ENCODE measurements at places on chromosomes 3 and 15.

DNA sequence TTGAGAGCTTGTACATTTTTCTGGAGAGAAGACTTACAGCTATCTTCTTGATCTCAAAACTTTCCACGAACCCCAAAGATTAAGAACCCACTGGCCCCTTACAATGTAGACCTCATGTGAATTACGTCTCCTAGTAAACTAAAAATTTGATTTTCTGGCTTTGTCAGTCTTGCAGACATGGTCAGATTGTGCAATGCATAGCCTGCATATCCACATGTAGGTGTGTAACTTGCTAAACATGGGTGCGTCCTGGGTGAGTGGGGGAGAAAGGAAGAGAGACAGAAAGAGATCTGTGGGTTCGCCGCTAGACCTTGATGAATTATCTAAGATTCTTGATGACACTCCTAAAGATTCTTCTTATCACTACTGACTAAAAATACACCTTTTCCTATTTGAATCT lies 561.2 kb upstream of the MDFIC2 start:
- no peaks in the 10 kb centered on the region for H3K36me3 ChIP-seq
- peaks cover 3% of the 10 kb centered on the region for H3K27me3 ChIP-seq
- no peak overlapping the region for H3K4me3 ChIP-seq
- no peak overlapping the region for H3K27ac ChIP-seq

DNA sequence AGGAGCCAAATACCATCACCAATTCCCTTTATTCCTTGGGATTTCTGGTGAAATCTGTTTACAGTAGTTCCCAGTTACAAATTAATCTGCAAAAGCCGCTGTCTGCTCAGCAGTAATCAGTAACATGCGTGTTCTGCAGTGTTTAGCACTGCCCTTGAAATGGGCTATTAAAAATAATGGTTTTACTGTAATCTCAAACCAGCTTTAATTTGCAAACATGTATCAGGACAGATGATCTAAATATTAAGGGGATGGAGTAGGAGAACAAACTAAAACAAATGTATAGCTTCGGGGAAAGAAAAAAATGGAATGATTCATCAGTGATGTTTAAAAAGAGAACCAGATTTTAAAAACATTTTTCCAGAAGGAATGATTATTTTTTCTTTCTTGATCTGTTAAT lies 513.2 kb downstream of the MECOM start:
- peaks cover 18% of the 10 kb centered on the region for H3K4me1 ChIP-seq
- H3K27me3 ChIP-seq = peaks cover 67% of the 10 kb centered on the region
- H3K4me3 ChIP-seq = no peak overlapping the region
- H3K27ac ChIP-seq = no peak overlapping the region
- DNase-seq = no peak

- H3K36me3 ChIP-seq = peaks cover 38% of the 10 kb centered on the region
- no peak for DNase-seq
- no peak overlapping the region for H3K4me3 ChIP-seq
- H3K27me3 ChIP-seq = no peaks in the 10 kb centered on the region
- H3K4me1 ChIP-seq = peaks cover 13% of the 10 kb centered on the region
Measured at GRCh38 chr3:47007001-47007400, 27.5 kb downstream of the NBEAL2 start.

DNA sequence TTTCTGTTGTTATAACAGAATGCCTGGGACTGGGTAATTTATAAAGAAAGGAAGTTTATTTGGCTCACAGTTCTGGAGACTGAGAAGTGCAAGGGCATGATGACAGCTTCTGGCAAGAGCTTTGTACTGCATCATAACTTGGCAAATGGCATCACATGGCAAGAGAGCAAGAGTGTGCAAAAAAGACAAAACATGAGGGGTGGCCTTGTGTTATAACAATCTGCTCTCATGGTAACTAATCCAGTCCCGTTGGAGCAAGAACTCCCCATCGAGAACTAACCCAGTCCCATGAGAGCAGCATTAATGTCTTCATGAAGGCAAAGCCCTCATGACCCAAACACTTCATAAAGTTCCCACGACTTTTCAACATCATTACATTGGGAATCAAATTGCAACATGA lies 23.2 kb downstream of the SCN11A start:
- no peaks in the 10 kb centered on the region for H3K36me3 ChIP-seq
- H3K27me3 ChIP-seq = peaks cover 16% of the 10 kb centered on the region
- no peak for DNase-seq

DNA sequence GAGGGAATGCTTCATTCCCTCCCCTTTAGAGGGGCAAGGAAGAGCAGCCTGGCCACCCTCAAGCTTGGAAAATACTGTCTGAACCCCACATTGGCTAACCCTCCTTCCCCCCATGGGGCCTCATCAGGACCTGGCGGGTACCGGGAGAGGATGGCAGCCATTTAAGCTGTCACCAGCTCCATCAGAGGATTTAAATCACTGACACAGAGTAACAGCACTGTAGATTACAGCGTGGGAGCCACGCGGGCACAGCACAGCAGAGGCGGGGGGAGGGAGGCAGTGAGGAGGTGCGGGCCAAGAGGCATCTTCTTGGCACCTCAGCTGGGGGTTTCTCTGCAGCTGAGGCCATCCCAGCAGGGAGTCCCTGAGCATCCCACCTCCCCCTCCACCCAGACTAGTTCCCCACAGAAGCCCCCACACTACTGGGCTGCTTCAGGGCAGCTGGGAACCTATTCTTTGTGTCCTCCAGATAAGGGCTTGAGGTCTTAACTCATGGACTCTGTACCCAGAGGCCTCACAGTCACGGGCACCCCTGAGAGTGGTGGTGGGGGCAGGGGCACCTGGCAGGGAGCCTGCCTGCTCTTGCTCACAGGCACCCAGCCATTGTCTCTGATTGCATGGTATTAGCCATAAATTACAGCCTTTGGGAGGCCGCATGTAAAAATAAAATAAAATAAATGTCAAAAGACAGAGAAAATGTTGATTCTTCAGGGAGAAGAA lies 21.9 kb upstream of the CACNA2D2 start:
- no peak for DNase-seq
- H3K4me3 ChIP-seq = no peak overlapping the region
- H3K36me3 ChIP-seq = no peaks in the 10 kb centered on the region
- H3K27me3 ChIP-seq = peaks cover 12% of the 10 kb centered on the region

GRCh38 chr15:33328106-33328505 lies 17.3 kb downstream of the RYR3 start:
- no peak overlapping the region for H3K27ac ChIP-seq
- no peaks in the 10 kb centered on the region for H3K36me3 ChIP-seq
- peaks cover 29% of the 10 kb centered on the region for H3K27me3 ChIP-seq
- H3K4me1 ChIP-seq = peaks cover 4% of the 10 kb centered on the region
- no peak for DNase-seq

- H3K27ac ChIP-seq = no peak overlapping the region
- H3K4me3 ChIP-seq = no peak overlapping the region
- H3K27me3 ChIP-seq = no peaks in the 10 kb centered on the region
- H3K4me1 ChIP-seq = no peaks in the 10 kb centered on the region
Measured at GRCh38 chr3:23390989-23391553, 187.9 kb downstream of the UBE2E2 start.

DNA sequence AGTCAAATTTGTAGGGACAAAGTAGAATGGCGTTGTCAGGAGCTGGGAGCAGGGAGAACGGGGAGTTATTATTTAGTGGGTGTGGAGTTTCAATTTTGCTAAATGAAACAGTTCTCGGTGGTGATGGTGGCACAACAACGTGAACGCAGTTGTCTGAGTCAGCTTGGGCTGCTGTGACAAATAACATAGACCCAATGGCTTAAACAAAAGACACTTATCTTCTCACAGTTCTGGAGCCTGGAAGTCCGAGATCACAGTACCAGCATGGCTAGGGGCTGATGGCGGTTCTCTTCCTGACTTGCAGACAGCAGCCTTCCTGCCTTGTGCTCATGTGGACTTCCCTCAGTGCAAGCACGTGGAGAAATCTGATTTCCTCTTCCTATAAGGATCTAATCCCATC lies 90.2 kb downstream of the CHSY1 start:
- H3K4me1 ChIP-seq = peaks cover 35% of the 10 kb centered on the region
- H3K27ac ChIP-seq = no peak overlapping the region

DNA sequence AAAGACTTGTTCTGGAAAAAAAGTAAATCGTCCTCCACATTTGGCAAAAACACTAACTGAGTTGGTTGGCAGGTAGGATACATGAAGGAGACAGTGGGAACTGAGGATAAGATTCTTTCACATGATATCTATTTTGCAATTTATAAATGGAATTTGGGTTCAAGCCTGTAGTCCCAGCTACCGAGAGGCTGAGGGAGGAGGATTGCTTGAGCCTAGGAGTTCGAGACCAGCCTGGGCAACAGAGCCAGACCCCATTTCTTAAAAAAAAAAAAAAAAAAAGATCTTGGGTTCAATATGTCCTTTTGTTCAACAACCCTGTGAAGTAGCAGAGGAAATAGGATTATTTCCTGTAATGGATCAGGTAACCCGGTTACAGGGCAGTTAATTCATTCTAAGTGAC lies 35.7 kb upstream of the CFAP161 start:
- H3K36me3 ChIP-seq = no peaks in the 10 kb centered on the region
- no peak overlapping the region for H3K4me3 ChIP-seq
- H3K4me1 ChIP-seq = peaks cover 15% of the 10 kb centered on the region
- no peak overlapping the region for H3K27ac ChIP-seq
- DNase-seq = no peak

DNA sequence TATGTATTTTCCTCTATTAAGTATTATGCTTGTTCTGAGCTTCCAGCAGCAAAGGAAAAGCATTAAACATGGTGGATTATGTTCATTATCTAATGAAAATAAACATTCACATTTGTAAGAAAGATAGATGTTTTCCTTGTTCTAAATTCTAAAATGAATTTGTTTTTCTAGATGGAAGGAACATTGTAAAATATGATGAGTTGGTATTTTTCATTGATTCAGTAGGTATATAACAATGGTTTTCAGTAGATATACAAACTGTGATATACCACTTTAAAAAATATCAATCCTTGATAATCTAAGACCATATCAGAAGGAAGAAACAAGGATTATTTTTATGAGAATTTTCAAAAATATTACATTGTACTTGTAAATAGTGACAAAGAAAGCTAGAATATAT lies 290.6 kb upstream of the GOLIM4 start:
- no peak for DNase-seq
- no peak overlapping the region for H3K4me3 ChIP-seq
- H3K36me3 ChIP-seq = no peaks in the 10 kb centered on the region
- H3K27me3 ChIP-seq = no peaks in the 10 kb centered on the region
- no peaks in the 10 kb centered on the region for H3K4me1 ChIP-seq
- no peak overlapping the region for H3K27ac ChIP-seq

- H3K36me3 ChIP-seq = no peaks in the 10 kb centered on the region
- peaks cover 8% of the 10 kb centered on the region for H3K4me1 ChIP-seq
- H3K27ac ChIP-seq = no peak overlapping the region
- DNase-seq = no peak
Measured at GRCh38 chr3:195817578-195818135, 5.9 kb upstream of the MUC4 start.

- H3K36me3 ChIP-seq = no peaks in the 10 kb centered on the region
- no peaks in the 10 kb centered on the region for H3K4me1 ChIP-seq
- no peak overlapping the region for H3K27ac ChIP-seq
- DNase-seq = no peak
Measured at GRCh38 chr3:148642616-148643015, 55.1 kb upstream of the AGTR1 start.

- H3K4me3 ChIP-seq = no peak overlapping the region
- H3K27me3 ChIP-seq = no peaks in the 10 kb centered on the region
- peaks cover 9% of the 10 kb centered on the region for H3K36me3 ChIP-seq
- H3K27ac ChIP-seq = no peak overlapping the region
- DNase-seq = no peak
- no peaks in the 10 kb centered on the region for H3K4me1 ChIP-seq
Measured at GRCh38 chr3:57889807-57890206, 118.4 kb upstream of the FLNB start.

DNA sequence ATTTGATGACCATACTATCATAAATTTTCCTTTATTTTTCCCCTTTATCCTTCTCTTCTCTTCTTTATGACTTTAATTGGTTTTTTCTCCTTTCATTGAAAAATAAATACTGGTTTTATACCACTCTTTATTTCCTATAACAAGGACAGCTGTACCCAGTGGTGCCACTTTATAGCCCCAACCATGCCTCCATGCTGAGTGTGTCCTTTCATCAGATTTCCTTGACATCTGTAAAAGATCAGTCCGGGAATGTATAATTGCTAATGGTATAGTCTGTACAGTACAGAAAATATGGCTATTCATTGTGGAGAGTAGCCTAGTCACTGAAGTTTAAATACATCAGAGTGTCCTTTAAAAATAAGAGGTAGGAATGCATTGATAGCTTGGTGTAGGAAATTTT lies 74.6 kb downstream of the EPHA3 start:
- H3K4me1 ChIP-seq = no peaks in the 10 kb centered on the region
- H3K4me3 ChIP-seq = no peak overlapping the region
- DNase-seq = no peak
- no peaks in the 10 kb centered on the region for H3K36me3 ChIP-seq
- no peaks in the 10 kb centered on the region for H3K27me3 ChIP-seq
- H3K27ac ChIP-seq = no peak overlapping the region

GRCh38 chr15:37767841-37768455 lies 166.5 kb upstream of the TMCO5A start:
- H3K4me1 ChIP-seq = peaks cover 2% of the 10 kb centered on the region
- no peak overlapping the region for H3K4me3 ChIP-seq
- no peaks in the 10 kb centered on the region for H3K36me3 ChIP-seq
- no peaks in the 10 kb centered on the region for H3K27me3 ChIP-seq
- no peak overlapping the region for H3K27ac ChIP-seq

- H3K4me1 ChIP-seq = peaks cover 3% of the 10 kb centered on the region
- H3K36me3 ChIP-seq = no peaks in the 10 kb centered on the region
- peak; percentile 22 for DNase-seq
- H3K27ac ChIP-seq = no peak overlapping the region
Measured at GRCh38 chr3:30319713-30320112, 286.7 kb upstream of the TGFBR2 start.

DNA sequence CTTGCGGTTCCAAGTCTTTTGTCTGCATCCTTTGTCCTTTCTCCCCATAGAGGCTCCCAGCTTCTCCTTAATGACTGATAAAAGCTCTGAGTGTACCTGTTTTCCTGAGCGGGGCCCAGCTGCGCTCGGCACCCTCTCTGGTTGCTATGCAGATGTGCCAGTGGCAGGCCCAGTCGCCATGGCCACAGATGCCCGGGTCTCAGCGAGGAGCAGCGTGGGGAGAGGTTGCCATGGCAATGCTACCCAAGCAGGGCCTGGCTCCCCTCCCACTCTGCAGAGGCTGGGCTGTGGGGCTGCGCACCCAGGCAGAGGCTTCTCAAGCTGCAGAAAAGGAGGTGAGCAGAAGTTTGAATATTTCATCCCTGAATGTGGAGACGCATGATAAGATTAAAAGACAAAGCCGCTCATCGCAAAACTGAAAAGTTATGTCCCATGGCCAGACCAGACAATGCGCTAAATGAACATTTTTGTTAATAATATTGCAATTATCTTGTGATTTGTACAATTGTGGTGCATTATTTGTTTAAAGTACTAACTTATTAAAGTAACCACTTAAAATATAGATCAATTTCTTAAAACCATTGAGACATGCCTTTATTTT lies 66.1 kb downstream of the TPRA1 start:
- no peak for DNase-seq
- no peaks in the 10 kb centered on the region for H3K4me1 ChIP-seq
- H3K27me3 ChIP-seq = peaks cover 15% of the 10 kb centered on the region
- no peaks in the 10 kb centered on the region for H3K36me3 ChIP-seq

- H3K4me1 ChIP-seq = peaks cover 5% of the 10 kb centered on the region
- peaks cover 3% of the 10 kb centered on the region for H3K36me3 ChIP-seq
- no peak overlapping the region for H3K4me3 ChIP-seq
- no peak overlapping the region for H3K27ac ChIP-seq
- no peaks in the 10 kb centered on the region for H3K27me3 ChIP-seq
Measured at GRCh38 chr3:11385891-11386290, 113.7 kb downstream of the ATG7 start.

GRCh38 chr15:87609474-87609873 lies 647.1 kb downstream of the NTRK3 start:
- H3K4me1 ChIP-seq = no peaks in the 10 kb centered on the region
- no peak for DNase-seq
- no peak overlapping the region for H3K4me3 ChIP-seq
- H3K27me3 ChIP-seq = no peaks in the 10 kb centered on the region
